ENCODE measurements at places on chromosomes 2 and 18. TPM values are rescaled to one million over a fixed set of nuclear protein-coding genes. Genes with fewer than 3 reads are reported as not detected.

CIAO1 gene
- 69.0 TPM for total RNA-seq

GRCh38 chr2:70663411-70663810 lies 104.6 kb downstream of the ADD2 start:
- no peak for DNase-seq

GRCh38 chr2:101644842-101645383 lies 52.6 kb upstream of the MAP4K4 start:
- no peak for DNase-seq

GRCh38 chr2:28408764-28409599 lies 16.3 kb downstream of the FOSL2 start:
- peak; percentile 81 for DNase-seq

DNA sequence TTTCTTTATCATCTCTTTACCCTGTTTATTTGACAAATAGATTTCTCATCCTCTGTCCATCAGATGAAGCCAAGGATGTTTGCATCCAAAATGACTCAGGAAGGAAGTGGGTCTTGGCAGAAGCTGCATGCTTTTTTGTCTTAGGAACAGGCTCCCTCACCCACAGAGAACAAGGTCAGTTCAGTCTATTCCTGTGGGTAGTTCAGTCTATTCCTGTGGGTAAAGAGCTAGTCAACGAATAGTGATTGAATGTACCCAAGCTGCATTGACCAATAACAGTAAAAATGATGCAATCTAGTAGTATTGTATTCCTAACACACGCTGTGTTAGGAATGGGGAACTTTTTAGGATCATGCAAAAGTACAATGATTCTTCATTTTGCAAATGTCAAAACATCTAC lies 290.8 kb upstream of the TANK start:
- DNase-seq: no peak

DNA sequence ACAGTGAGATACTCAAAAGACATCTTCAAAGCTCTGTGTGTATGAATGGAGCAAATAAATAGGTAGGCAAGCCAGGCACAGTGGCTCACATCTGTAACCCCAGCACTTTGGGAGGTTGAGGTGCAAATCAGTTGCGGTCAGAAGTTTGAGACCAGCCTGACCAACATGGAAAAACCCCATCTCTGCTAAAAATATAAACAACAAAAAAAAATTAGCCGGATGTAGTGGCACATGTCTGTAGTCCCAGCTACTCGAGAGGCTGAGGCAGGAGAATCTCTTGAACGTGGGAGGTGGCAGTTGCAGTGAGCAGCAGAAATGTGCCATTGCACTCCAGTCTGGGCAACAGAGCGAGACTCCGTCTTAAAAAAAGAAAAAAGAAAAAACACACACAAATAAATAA lies 945.1 kb upstream of the PIK3C3 start:
- DNase-seq: no peak

DNA sequence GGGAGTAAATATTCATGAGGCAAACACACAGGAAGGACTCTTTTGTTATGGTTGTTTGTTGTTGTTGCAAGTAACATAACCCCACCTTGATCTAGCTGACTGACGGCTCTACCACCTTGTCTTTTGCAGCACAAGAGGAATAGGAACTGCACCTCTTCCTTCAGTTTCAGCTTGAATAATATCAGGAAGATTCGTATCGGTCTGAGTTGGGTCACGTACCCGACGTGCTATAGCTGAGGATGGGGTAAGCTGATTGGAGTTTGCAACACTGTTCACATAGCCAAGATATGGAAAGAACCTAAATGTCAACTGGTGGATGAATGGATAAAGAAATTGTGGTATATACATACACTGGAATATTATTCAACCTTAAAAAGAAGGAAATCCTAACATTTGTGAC lies 14.5 kb upstream of the IL1RN start:
- DNase-seq: no peak

GRCh38 chr18:54679318-54680149 lies 88.5 kb downstream of the DYNAP start:
- DNase-seq: no peak

DNA sequence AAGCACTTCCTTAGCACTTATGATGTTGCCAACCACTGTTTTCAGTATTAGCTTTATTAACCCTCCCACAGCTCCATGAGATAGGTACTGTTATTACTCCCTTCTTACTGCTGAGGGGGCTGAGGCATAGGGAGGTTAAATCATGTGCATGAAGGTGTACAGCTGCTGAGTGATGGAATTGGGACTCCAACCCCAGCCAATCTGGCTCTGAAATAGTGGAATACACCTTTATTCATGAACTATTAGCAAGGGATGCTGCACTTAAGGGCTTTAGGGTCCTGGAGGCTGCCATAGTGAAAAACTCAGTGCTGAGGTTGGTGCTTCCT lies 19.2 kb downstream of the SMARCAL1 start:
- DNase-seq: no peak

Measured in upper lobe of left lung (tissue), 6 donors.